ENCODE measurements at places on chromosomes 5 and 9.

GRCh38 chr5:102411-103043 is 10.6 kb downstream of the PLEKHG4B start:
- no peak for DNase-seq

DNA sequence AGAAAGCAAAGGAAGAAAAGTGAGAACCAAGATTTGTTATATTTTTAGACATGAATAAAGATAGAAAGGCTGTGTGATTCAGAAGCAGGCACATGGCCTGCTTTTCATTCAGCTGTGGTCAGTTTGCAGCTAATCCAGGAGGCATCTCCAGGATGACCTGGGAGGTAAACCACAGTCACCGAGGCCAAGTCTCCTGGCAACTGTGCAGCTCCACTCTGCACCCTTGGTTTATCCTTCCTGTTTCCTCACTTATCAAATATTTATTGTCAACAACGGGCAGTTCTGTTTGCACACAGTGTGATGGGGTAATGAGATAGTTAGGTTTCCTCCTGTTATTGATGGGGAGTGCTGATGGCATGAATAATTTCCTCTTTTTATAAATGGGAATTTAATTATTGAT is 243.0 kb downstream of the PSAT1 start:
- DNase-seq = no peak

DNA sequence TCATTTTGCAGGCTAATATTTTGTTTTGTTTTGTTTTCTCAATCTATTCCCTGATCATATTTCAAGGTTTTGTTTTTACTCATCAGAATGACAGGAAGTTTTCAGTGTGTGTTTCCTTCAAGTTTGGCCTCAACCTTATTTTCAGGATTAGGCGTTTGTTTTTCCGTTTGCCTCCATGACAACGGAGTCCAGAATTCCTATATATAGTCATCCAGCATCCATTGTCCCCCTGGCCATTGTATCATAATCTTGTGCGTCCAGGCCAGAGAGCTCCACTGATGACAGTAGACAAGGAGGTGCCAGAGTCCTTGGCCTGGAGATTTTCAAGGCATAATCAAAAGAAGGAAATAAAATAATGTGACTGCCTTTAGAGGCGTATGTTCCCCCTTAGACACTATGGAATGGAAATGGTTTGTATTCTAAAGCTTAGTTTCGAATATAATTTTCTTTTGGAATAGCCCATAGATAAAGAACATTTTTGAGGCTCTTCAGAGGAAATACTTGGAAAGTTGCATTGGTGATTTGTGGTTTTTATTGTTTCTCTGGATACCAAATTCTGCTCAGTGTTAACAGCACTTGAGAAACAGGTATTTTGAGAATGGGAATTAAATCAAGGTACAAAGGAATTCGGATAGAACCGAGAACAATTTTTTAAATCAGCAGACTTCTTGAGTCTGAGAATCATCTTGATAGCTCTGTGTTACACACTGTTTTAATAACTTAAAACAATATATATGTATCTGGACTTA is 99.8 kb downstream of the ZNF462 start:
- no peak for DNase-seq

DNA sequence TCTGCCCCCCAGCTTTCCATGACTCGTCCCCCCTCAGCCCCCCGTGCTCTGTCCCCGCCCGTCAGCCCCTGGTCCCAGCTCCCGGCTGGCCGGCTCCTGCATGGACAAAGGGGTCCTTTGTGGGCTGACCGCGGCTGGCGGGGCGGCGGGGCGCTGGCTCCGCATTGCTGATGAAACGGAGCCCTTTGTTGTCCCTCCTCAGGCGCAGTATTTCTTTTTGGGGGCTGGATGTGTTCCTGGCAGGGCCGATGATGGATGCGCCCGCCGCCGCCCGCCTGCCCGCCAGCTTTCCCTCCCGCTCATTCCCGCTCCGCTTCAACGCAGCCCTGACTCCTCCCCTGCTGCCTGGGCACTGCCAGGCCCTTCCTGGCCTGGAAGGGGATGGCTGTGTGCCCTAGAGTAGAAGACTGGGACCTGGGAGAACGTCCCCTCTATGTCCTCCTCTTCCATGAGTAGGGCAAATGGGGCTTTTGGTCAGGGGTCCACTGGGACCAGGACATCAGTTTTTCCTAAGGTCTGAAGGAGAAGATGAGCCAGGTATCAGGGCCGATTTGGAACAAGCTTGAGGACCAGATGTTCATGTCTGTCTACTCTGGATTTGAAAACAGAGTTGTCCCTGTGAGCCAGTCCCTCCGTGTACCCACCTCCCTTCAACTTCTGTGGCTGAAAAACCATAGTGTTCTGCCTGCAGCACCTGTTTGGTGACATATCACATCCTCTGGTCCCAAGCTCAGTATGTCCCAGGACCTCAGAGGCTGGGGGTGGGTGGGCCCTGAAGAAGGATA is 29.0 kb downstream of the CXXC5 start:
- DNase-seq = no peak

GRCh38 chr5:122295138-122295537 is 16.9 kb upstream of the SNCAIP start:
- DNase-seq = no peak

- no peak for DNase-seq
Observed at GRCh38 chr5:112634166-112634565, 103.5 kb upstream of the APC start.

DNA sequence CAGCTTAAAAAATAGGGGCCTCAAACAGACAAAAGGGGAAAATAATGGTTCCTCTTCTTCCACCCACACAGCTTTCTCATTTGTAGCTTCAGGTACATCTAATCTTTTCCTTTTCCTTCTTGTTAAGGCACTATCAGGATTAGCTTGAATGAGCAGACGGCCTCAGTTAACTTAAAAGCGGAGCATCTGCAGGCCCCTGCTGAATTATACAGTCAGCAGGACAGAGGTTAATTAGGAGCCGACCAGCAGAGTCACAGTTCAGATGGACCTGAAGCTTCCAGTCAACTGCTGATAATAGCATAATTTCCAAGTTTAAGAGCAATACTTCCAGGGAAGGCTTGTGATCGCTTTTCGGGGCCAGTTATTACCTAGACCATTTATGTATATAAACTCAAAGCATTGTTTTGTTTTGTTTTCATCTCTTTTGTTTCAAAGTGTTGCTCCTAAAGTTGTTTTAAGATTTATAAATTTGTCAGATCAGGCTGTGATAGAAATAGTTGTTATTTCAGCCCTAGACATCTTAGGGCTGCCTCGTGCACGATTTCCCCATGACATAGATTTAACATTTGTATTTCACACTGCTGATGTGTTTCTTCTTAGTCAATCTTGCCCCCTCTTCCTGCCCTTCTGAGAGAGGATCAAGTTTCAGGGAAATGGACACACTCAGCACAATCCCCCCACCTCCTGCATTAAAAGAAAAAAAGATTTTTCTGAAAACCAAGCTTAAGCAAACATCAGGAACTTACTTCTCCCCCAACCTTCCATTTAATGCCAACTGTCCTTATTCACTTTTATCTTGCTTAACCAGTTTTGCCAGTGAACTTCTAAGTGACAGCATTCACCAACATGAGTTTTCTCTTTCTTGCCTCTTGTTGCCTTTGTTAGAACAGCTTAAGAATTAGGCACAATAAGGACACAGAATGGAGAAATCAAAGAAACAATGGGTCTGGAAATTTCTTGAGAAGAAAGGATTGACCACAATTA is 449.8 kb downstream of the ARHGEF28 start:
- DNase-seq = no peak

- DNase-seq = no peak
Observed at GRCh38 chr5:152689250-152689711, 284.2 kb upstream of the NMUR2 start.

GRCh38 chr5:106423109-106423897 is 1247.4 kb downstream of the EFNA5 start:
- no peak for DNase-seq

DNA sequence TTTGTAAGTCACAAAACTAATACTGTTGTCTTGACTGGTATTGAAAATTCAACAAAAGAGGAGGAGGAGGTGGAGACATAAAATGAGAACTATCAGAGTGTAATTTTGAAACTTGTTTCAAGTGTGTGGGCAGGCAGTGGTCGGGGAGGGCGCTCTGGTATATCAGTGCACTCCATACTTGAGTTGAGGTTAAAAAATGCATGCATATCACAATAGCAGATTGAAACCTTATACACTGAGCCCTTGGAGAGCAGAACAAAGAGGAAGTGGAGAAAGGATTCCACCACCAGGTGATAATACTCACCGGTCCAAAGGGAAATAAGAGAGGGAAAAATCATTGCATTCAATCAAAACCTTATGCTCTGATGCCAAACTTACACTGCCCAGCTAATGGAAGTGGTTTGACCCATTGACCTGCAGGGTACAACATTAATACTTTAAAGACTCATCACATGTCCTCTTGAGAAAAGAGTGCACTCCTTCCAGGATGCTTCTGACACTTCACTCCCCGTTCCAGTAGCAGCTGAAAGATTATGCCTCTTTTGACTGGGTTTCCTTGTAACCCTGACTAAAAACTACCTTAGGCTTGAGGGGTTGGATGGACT is 79.5 kb upstream of the FAM169A start:
- peak; percentile 27 for DNase-seq

DNA sequence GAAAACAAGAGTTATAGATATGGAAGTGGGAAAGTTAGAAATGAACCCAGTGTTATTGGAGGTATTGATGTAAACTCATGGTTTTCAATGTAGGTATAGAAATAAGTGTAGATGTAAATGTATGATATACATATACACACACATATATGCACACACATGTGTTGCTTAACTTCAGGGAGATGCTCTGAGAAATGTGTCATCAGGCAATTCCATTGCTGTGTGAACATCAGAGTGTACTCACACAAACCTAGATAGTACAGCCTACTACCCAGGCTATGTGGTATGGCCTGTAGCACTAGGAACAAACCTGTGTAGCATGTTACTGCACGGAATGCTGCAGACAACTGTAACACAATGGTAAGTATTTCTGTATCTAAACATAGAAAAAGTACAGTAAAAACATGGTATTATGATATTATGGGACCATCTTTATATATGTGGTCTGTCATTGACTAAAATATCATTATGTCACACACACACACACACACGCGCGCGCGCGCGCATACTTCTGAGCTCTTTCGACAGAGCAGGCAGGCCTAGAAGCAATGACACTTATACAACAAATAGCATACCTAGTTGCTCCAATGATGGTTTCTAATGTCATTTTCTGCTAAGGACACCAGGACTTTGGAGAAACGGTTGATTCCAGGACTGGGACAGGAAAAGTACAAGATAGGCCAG is 86.6 kb downstream of the MACROH2A1 start:
- no peak for DNase-seq

DNA sequence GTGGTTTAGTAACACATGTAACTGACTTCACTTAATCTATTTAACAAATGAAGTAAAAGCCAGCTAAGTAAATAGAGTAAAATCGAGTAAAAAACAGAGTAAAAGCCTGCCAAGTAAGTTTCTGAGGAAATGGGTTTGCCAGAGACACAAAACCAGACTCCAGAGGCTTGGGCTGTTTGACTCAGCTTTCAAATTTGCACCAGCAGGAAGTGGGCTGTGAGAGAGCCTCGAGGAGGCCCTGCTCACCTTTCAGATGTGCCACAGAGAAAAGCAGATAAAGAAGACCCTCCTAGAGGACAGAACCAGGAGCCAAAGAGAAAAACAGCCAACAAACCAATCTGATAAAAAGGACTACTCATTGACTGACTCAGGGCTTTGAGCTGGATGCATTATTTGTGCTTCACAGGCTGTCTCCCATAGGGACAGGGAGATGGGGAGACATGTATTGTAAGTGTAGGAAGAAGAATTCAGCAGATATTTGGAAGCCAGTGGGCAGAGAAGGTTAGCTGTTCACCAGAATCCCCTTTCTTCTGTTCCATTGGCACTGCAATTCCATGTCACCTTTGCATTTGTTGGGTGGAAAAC is 14.4 kb upstream of the AMACR start:
- no peak for DNase-seq

DNA sequence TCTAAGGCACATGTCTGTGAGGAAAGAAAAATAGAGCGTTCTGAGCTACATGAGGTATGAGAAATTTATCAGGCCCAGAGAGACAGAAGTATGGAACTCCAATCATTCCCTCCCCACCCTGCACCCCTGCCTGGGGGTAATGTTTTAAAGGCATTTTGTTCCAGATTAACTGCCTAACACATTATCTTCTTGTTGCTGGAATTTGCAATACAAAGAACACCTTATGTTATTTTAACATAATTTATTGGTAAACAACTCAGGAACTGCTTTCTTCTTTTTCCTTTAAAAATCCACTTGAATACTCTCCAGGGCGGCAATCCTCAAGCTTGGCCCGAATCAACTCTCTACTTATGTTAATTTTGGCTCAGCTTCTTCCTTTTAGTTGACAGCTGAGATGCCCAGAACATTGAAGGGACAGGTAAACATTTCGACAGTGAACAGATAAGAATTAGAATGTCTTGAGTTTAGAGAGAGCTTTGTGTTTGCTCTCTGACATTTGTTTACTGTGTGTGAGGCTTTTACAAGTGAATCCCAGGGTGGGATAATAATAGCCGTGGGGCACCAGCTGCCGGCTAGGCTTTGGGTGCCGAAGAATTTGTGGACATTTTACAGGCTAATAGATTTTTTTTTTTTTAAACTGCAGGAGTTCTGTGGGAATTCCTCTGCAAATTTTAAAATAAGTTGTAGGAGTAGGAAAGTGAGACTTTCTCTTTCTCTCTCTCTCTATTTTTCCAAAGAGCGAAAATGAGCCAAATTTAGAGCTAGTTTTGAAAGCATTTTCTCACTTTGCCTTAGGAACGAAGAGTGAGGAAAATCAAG is 96.4 kb upstream of the TAF11L2 start:
- no peak for DNase-seq

DNA sequence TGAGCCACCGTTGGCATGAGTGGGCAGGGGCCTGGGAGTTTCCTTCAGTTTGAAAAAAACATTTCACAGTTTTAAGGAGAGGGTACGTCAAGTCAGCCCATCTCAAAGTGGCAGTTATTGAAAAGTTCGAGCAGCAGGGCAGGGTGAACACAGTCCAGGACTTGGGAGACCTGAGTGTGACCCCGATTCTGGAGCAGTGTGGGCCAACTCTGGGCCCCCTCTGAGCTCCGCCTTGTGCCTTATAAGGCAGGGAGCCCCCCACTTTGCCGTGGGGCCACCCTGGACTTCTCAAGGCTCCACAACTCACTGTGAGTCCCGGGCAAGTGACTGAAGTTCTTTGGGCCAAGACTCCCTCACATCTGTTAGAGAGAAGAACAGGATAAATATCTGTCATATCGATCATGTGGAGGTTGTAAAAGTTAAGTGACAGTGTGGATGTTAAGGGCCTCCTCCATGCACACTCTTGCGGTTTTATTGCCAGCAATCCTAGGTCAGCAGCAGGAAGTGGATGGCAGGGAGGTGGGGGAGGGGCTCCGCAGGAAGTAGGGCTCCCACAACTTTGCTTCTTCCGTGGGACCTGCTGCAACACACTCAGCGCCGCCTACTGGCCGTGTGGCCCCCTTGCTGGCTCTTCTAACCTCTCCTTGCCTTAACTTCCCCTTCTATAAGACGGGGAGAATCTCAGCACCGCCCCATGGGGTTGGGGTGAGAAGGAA is 38.4 kb downstream of the HRH2 start:
- peak; percentile 77 for DNase-seq

- DNase-seq = no peak
Observed at GRCh38 chr5:87886164-87886563, 382.5 kb downstream of the TMEM161B start.

- DNase-seq = peak; percentile 50
Observed at GRCh38 chr5:108380531-108381349, 1.2 kb downstream of the FBXL17 start.
